ENCODE measurements at places on chromosomes 4 and X.
A peak's percentile ranks its signal among the peaks of the same experiment; 100 is the strongest.

DNA sequence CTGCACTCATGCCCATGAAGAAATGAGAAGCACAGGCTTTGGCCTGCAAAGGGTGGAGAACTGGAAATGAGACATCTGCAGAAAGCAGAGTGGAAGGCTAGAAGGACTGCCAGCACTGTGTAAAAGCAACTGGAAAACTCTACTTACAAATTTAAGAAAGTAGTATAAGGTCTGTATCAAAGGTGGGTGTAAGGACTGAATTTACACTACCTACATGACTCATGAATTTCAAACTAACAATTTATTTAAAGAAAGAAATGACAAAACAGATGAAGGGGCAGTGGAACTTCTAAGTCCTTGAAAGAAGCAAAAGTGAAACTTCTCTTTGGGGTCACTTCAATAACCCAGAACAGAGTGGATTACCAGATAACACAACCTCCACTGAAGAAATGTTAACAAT is 71.2 kb downstream of the SLC10A7 start:
- DNase-seq = no peak

DNA sequence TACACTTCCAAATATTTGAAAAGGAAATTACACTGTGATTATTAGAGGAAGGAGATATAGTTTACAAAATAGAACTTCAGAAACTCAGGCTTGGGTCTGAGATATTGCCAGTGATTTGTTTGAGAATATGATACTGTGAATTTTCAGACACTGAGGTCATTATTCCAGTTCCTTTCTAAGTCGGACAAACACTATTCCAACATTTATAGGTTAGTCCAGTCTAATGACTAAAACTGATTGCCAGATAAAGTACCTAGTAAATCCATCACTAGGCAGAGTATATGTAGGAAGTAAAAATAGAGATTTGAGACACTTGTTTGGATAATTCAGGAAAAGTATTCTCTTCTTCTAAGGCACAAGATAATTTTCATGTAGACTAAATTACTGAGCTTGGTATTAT is 13.2 kb downstream of the MTTP start:
- no peak for DNase-seq

DNA sequence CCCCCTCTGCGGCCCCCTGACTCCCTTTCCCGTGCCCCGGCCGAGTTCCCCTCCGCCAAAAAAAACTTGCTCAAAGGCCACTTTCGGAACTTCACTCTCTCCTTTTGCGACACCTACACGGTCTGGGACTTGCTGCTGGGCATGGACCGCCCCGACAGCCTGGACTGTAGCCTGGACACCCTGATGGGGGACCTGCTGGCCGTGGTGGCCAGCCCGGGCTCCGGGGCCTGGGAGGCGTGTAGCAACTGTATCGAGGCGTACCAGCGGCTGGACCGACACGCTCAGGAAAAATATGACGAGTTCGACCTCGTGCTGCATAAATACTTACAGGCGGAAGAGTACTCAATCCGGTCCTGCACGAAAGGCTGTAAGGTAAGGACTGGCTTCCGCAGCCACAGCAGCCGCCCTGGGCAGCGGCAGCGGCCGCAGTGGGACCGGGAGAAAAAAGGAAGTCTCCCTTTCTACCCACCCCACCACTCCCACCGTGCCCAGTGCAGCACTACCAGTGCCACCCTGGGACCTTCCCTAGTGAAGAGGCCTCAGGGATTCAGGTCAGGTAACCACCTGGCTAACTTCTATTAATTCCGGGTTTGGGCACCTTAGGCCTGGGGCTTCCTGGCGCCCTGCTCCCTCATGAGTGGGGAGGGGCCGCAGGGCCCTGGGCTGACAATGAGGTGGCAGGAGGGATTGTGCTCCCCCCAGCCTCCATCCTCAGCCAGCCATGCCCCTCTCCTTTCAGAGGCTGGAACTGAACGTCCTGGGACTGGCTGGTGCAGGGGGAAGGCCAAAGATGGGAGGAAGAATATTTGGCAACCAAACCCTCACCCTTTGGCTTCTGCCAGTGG is 1.9 kb downstream of the NALF2 start:
- DNase-seq = no peak

- peak; percentile 11 for DNase-seq
These were observed 200.2 kb downstream of the HS3ST1 start for GRCh38 chr4:11228530-11228929.

- no peak for DNase-seq
These were observed 68.8 kb downstream of the TBL1X start for GRCh38 chrX:9533611-9534010.

- DNase-seq = peak; percentile 46
These were observed 37.7 kb downstream of the NHS start for GRCh38 chrX:17412692-17413091.

DNA sequence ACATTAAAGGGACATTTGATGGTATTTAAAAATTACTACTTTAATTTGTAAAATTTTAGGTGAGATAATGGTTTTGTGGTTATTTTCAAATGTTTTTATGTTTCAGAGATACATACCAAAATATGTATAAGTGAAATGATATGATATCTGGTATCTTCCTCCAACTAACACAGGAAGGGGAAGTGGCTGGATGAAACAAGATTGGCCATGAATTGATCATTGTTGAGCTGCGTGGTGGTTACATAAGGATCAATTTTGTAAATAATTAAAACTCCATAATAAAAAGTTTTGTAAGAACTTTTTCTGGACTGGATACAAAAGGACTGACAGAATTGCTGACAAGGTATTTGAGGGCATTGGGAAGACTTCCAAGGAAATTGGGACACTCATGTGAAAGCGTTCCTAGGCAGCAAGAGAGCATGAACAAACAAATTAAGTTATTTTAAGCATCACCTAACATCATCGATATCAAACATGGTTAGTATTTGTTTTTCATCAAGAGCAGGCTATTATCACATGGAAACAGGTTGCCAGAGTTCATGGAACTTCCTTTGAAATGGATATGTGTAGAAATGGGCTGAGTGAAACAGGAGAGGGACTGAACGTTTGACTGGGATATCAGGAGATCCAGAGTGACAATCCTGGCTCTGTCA is 4.4 kb upstream of the PGM2 start:
- no peak for DNase-seq

DNA sequence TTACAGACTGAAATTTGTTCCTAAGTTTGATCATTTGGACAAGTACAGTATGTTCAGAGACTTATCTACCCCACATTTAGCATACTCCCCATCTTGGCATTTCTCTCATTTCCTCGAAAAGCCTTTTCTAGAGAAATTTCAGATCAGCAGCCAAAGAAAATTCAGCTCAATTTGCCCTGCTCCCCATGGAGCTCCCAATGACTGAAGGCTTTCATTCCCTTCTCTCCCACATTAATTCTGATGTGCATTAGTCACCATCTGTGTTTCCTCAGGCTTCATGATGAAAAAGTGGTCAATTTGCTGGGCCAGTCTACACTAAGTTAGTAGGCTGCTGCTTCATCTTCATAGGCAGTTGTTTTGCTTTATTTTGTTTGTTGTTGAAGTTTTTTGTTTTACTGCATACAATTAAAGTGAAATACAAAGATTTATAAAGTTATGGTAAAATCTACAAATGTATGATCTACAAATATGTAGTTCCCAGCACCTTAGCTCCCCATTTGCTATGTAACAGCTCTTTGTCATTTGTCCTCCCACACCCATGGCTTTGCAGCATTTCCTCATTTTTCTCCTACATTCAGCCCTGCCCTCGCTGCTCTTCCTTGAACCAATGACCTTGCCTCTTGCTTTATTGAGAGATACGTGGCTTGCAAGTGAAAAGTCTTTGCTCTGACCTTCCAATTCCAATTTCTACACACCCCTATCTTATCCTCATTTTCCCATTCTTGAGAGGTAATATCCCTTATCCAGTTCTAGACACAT is 193.9 kb downstream of the ANAPC10 start:
- no peak for DNase-seq

- no peak for DNase-seq
These were observed 129.7 kb upstream of the SMAD1 start for GRCh38 chr4:145351922-145352321.

DNA sequence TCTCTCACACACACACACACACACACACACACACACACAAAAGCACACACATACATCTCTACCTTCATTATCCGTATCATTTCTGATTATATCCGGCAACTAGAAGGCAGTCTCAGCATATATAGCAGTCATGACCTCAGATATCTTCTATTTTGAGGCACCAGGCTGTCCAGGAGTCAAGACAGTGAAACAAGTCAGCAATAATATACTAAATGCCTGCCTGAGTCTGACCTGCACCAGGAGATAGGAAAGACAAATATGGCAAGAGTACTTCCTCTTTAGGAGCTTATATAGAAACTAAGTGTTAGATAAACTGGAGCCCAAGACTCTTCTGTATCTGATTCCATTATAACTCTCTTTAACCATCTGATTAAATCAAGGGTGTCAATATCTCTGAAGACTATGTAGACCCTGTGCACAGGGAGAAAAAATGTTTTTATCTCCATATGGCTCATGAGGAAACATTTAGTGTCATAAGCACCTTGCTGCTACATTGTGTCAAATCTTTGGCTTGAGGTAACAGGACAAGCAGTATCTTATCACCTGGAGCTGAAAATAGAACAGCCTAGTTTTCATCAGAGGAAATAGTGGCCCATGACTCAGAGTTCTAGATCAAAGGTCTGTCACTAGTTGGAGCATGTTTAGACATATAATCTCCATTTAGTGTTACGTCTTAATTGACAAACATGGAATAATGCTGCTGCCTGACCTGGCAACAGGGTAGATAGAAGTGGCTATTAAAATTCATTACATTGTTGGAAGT is 27.0 kb upstream of the FAM47B start:
- DNase-seq = peak; percentile 12

- DNase-seq = peak; percentile 39
These were observed 167.5 kb downstream of the CDS1 start for GRCh38 chr4:84750260-84750959.

- no peak for DNase-seq
These were observed 1688.0 kb upstream of the AGA start for GRCh38 chr4:179130122-179130714.

- no peak for DNase-seq
These were observed 2266.1 kb downstream of the PCDH7 start for GRCh38 chr4:32986236-32986635.

DNA sequence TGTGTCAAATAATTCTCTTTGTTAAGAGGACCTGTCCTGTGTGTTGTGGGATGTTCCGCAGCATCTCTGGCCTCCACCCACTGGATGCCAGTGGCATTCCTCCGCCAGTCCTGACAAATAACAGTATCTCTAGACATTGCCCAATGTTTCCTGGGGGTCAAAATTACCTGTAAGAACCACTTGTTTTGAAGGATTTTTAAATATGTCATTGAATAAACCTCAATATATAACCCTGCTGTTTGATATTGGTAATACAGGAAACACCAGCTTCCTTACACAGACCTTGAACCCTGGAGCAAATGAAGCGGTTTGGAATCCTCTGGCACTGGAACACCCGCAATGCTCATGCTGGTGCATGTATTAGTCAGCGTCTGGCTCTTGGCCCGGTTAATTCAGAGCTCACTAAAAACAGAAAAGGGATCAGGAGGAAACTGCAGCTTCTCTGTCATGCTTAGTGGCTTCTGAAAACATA is 101.3 kb downstream of the TBL1X start:
- DNase-seq = peak; percentile 39

DNA sequence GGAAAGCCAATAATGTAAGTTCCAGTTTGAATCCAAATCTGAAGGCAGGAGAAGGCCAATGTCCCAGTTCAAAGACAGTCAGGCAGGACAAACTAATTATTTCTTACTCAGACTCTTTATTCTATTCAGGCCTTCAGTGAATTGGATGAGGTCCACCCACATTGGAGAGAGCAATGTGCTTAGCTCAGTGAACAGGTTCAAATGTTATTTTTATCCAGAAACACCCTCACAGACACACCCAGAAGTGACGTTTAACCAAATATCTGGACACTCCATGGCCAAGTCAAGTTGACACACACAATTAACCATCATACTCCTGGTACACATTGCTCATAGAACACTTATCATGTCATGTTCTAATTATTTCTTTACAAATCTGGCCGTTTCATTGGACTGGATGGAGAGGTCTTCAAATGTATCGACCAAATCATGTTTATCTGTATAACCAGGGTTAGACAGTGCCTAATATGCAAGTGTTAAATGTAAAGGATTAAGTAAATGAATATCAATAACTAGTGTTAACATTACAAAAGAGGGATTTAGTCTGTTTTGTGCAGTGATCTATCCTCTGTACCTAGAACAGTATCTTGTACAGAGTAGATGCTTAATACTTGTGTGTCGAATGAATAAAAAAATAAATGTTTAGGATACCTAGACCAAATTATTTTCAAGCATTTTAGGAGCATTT is 27.1 kb upstream of the XK start:
- DNase-seq = no peak

- peak; percentile 38 for DNase-seq
These were observed 25.1 kb downstream of the EPHA5 start for GRCh38 chr4:65645185-65645584.

GRCh38 chrX:10828640-10829039 is 208.3 kb upstream of the MID1 start:
- DNase-seq = no peak

DNA sequence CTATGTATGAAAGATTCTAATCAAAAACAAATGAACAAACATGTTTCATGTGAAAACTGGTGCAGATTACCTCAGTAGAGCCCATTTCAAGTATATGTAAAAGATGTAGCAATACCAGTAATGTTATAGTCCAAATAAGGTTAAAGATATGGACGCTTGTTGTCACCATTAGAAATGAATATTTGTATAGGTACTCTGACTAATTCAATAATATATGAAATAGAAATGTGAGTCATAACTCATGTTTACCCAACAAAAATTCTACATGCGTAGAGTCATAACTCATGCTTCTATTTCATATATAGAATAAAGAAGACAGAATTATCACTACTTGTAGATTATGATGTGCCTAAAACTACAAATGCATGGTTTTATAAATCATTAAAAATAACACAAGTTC is 739.1 kb upstream of the DIAPH2 start:
- peak; percentile 16 for DNase-seq

DNA sequence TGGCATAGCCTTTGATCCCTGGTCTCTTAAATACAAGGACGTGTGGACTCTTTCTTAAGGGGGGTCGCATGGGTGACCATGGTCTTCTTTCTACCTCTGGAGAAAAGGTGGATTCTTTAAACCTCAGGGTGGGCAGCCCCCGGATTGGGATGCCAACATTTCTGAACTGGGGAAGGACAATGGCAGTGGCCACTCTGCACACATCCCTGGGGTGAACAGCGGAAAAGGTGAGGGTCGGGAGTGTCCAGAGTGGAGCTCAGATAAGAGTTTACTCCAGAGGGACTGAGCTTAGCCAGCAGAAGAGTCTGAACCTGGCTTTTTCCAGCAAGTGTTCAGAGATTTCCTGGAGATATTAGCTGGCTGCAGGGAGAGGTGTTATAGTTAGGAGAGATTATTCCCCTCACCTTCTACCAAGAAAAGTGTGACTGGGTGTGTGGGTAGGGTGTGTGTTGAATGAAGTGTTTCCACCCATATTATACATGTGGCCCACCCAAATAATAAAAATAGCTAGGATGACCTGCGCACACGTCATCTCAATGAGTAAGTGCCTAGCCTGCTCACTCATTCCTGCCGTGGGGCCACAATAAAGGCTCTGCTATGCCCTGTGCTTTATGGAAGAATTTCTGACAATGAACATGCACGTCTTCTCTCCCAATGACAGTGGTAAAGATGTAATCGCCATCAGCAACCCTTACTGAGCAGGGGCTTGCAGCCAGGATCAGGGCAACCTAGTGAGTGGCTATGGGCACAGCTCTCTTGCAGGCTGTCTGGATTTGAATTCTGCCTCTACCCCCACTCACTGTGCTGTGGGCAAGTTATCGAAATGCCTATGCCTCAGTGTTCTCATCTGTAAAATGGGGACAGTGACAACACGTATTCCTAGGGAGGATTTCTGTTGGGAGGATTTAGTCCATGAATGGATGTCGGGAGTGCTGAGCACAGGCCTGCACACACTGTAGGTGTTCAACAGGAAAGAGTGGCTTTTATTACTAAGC is 76.6 kb downstream of the SLC2A9 start:
- DNase-seq = no peak

Measured in RWPE1 (cell line).